Esophagus squamous epithelium (tissue), 5 donors: ENCODE measurements at places on chromosomes 6 and 20. TPM values are rescaled to one million over a fixed set of nuclear protein-coding genes. Genes with fewer than 3 reads are reported as not detected.

Gene MMS22L
- total RNA-seq = 14.2 TPM

Gene CST4
- total RNA-seq = not detected

Gene SRMS
- not detected for total RNA-seq

Gene HLA-DQA2
- total RNA-seq = not detected

Gene HMGCLL1
- total RNA-seq = not detected

Gene PNLDC1
- not detected for total RNA-seq
